M059J (cell line): ENCODE measurements at places on chromosomes 3 and 15.

- DNase-seq: peak; percentile 55
These were observed 165.0 kb downstream of the FRMD5 start for GRCh38 chr15:44029940-44030568.

- DNase-seq: no peak
These were observed 35.6 kb upstream of the PRR23E start for GRCh38 chr3:127157171-127157828.

GRCh38 chr15:80141916-80142598, 10.7 kb upstream of the FAH start:
- DNase-seq: no peak

DNA sequence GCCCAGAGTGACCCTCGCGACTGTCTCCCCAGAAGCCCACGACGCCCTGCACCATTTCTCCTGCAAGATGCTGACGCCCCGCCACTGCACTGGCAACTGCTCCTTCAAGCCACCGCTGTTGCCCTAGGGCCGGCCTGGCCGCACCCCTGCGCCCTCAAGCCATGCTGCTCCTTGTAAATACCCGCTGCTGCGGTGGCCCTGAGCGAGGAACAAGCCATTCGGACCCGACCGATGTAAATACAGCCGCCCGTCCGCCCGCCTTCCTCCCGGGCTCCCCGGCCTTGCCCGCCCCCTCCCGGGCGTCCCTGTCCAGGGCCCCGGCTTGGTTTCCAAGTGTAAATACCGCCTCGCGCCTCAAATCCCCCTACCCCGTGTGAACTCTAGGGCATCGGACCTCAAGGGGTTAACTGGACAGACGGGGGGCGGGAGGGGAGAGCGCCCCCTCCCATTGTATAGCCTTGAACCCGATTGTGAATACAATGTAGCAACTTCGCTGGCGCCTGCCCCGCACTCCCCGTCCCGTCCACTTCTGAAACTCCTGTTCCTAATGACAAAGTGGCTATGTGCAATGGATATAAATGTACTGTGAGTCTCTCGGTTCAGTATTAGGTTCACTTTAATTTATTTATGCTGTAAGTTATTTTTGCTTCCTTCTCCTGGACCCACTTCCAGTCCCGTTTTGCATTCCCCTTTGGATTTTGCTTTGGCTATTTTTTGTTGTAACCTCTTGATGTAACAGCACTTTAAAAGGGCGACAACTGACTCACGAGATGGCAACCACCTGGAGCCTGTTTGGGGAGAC, 5.9 kb downstream of the RNU6-1 start:
- DNase-seq: peak; percentile 39

GRCh38 chr3:42300013-42300412, 34.0 kb upstream of the CCK start:
- peak; percentile 11 for DNase-seq

GRCh38 chr15:92831336-92831654, 68.8 kb upstream of the CHD2 start:
- no peak for DNase-seq

- no peak for DNase-seq
These were observed 54.0 kb upstream of the GADL1 start for GRCh38 chr3:30948426-30948825.

- DNase-seq: peak; percentile 90
These were observed 42.1 kb upstream of the ACTC1 start for GRCh38 chr15:34837246-34838016.

- DNase-seq: no peak
These were observed 4.4 kb downstream of the RPSA start for GRCh38 chr3:39410893-39411292.

GRCh38 chr15:94777037-94777436, 545.7 kb downstream of the MCTP2 start:
- DNase-seq: no peak

DNA sequence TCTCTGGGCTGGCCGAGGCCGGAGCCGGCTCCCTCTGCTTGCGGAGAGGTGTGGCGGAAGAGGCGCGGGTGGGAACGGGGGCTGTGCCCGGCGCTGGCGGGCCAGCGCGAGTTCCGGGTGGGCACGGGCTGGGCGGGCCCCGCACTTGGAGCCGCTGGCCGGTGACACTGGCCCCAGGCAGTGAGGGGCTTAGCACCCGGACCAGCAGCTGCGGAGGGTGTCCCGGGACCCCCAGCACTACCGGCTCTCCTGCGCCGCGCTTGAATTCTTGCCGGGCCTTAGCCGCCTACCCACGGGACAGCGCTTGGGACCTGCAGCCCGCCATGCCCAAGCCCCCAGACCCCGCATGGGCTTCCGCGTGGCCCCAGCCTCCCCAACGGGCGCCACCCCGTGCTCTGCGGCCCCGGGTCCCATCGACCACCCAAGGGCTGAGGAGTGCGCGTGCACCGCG, 736.3 kb upstream of the ARRDC4 start:
- DNase-seq: no peak

GRCh38 chr3:144229330-144229729, 257.7 kb downstream of the DIPK2A start:
- peak; percentile 42 for DNase-seq

GRCh38 chr3:170424879-170425278, 6.2 kb downstream of the CLDN11 start:
- no peak for DNase-seq

GRCh38 chr15:26882616-26883365, 15.9 kb downstream of the GABRA5 start:
- DNase-seq: no peak

DNA sequence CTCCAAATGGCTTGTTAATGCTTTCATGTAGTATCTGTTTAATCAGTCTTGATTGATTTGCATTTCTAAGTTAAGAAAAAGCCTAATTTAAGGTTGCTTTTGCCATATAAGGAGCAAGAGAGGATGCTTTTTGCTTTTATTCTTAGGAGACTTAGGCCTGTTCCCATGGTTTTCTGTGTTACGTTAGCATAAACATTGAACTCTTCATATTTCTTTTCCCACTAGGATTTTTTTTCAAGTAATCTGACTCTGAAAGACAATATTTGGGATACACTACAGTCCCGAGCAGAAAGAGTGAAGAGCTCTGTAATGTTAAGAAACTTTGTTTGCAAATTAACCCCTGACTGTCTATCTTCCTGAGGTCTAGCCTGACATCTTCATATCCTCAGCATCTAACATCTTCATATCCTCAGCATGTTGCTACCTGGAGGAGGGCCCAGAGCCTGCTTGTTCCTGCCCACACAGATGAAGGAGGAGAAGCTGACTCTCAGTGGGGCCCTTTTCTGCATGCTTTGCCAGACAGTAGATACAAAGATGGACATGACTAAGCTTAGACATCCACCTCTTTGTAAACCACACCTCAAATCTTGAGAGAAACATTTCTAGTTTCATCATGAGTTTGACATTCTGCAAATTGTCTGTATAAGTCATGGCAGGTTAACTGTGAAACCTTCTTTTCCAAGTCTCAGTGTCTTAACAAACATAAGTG, 86.2 kb upstream of the COL6A5 start:
- DNase-seq: no peak

- DNase-seq: no peak
These were observed 21.8 kb upstream of the SPATA12 start for GRCh38 chr3:57038466-57039164.

- no peak for DNase-seq
These were observed 187.4 kb downstream of the ZIC4 start for GRCh38 chr3:147218965-147219364.

DNA sequence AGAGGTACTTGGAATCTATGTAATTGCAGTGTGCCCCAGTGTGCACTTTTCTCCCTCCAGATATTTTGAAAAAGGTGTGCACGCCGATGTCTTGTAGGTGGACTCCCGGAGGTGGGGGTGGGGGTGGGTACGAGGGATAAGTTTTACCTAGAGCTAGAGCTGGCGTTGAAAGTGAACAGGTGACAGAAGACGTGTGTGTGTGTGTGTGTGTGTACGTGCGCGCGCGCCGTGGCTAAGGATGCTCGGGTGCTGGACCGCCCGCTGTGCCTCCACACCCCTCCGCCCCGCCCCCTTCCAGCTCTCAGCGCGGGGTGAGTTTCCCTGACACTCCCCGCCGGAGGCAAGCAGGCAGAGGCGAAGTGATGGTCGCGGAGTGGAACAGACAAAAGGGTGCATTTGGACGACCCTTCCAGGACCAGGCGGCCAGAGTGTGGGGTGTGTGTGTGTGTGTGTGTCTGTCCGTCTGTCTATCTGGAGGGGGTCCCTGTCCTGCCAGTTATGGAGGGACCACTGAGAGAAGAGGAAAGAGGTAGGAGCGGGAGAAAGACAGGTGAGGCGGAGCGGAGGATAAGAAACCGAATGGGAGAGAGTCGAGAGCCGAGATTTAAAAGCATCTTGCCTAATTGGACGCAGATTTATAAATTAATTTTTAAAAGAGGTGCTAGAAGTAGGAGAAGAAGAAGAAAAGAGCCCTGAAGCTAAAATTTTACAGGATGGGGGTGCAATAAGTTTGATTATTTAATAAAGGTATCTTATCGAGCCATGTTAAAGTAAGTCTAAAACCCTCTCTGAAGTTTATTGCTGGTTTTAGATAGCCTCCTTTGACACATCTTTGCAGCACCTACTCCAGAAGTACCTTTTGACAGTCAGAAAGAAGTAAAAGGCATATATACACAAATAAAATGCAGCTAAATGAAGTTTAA, 335.8 kb upstream of the THRB start:
- DNase-seq: no peak

DNA sequence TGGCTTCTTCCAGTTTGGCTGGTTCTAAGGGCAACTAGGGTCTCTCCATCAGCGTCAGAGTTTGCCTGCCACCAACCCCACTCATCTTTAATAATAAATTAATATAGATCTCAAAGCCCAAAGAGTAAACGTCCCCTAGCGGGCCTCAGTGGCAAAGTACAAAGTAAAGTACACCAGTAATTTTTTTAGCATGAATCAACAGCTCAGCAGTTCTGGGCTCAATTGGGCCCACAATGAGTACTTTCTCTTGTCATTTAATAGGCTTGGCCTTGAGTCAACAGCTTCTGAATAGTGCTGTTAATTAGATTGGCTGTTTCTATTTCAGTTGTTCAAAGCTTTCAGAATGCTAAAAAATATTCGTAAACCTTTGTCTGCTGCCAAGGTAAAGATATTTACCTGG, 89.0 kb upstream of the PFN2 start:
- DNase-seq: peak; percentile 81

DNA sequence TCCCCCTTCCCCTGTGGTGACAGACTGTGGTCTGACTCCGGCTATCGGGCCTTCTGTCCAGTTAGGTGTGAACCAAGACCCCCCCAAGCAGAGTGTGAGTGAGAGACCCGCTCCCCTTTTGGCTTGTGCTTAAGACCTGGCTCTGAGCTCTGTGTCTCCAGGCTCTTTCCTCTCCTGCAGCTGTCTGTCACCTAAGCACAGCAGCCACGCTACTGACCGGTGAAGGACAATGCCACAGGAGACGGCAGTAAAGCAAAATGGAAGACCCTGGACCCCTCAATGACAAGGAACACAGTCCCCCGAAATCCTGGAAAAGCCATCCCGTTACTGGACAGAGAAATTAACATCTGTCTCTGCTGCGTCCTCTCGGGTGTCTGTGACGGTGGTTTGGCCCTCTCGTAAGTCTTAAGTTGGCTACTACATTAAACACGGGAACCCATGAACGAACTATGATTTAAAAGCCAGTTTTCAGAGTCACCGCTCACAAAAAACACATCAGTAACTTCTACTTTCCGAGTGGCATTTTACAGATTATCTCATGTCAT, 53.7 kb downstream of the CHSY1 start:
- DNase-seq: no peak

DNA sequence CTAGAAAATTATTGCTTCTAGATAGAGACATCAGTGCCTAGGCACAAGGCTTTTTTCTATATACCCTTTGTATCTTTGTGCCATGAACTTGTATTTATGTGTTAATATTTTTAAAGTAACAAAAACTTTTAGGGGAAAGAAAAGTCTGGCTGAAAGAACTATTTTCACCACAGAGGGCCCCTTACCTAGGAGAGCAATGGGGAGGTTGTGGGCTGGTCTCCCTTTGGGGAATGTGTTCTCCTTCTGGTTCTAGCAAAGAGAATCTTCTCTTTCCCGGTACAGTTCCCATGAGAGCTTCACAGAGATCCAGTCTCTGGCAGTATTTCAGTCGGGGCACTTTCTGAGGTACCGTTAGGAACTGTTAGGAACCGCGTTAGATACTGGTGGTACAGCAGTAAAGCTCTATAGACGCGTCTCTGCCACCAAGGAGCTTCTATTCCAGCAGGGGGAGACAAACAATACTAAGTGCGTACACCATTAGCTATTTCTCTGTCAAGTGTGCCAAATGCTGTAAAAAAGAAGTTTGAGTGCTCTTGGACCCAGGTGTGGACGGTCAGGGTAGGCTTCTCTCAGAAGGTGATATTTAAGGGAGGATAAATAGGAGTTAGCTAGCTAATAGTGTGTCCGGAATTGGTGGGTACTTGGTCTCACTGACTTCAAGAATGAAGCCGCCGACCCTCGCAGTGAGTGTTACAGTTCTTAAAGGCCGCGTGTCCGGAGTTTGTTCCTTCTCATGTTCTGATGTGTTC, 4.6 kb upstream of the EPB42 start:
- DNase-seq: peak; percentile 70

- peak; percentile 79 for DNase-seq
These were observed at the start of gene BOC for GRCh38 chr3:113211330-113212149. TSS of gene BOC (plus strand) at chr3:113211557. CDS start at chr3:113249803, 38,246 bp downstream.

DNA sequence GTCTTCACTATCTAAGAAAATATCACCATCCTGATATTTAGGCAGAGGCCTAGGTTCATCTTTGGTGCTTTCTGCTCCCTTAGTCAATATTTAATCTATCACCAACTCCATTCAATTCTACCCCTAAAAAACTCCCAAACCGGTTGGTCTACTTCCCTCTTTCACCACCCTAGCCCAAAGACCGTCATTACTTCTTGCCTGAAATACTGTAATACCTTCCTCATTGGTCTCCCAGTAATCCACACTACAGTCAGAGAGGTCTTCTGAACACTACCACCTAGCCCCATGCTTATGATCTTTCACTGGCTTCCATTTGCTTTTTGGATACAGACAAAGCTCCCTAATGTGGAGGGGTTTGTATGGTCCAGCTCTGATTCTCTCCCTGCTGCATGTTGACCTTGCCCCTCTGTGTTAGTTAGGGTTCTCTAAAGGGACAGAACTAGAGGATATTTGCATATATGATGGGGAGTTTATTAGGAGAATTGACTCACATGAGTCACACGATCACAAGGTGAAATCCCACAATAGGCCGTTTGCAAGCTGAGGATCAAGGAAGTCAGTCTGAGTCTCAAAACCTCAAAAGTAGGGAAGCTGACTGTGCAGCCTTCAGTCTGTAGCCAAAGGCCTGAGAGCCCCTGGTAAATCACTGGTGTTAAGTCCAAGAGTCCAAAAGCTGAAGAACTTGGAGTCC, 36.4 kb upstream of the ATP2C1 start:
- peak; percentile 55 for DNase-seq
